HuH-7 (cell line): ENCODE measurements at places on chromosomes 1 and 21.

DNA sequence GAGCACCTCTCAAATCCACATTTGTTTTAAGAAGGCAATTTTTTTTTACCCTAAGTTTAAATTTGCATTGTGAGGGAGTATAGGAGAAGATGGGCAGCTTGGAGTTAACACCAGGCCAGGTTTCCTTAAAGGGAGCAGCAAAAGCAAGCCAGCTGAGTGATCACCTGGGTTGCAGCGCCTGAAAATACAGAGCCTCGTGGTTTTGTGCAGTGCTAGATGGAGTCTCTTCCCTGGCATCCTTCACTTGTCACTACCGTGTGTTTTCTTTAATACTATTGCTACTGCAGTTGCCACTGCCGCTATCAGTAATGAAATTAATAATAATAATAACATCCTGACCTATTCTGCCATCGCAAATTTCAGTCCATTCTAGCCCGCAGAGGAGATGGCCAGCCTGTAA, 35.2 kb upstream of the VAV3 start:
- no peak for DNase-seq

- DNase-seq = no peak
These were observed 310.0 kb downstream of the PBX1 start for GRCh38 chr1:164868990-164869389.

DNA sequence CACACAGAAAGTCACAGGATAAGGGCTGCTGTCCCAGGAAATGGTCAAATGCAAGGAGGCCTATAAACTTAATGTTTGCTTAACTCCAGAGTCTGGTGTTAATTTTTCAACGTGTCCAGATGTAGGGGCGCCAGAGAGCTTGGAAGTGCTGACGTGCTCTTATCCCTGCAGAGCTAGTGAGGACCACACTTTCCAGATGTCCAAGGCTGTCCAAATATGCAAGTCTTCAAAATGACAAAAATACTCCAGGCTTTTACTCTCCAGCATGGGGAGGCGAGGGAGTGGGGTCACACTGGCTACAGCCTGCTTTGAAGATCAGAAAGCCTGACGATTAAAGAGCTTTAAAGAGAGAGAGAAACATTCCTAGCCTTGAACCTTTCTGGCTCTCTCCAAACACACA, 57.6 kb downstream of the ABCA4 start:
- DNase-seq = peak; percentile 34

GRCh38 chr1:168468042-168468809, 75.6 kb downstream of the XCL2 start:
- DNase-seq = no peak

DNA sequence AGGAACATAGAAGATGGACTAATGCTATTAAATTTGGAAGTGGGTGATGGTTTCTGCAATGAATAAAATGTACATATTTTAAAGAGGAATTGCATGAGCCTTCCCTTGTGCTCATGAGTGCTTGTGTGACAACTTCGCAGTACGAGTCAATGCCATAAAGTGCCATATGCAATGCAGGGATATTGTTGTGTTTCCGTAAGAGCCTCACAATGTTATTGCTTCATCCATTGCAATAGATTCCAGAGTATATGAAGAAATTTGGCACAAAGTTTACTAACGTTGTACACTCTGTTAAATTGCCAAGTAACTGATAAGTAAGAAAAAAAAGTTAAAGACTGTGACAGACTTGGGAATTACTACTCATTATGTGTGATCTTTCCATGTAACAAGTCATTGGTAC, 22.3 kb downstream of the BTG3 start:
- DNase-seq = no peak

GRCh38 chr21:42745511-42746239, 92.3 kb downstream of the PDE9A start:
- DNase-seq = no peak

GRCh38 chr1:234600418-234601281, 9.3 kb downstream of the IRF2BP2 start:
- peak; percentile 61 for DNase-seq

DNA sequence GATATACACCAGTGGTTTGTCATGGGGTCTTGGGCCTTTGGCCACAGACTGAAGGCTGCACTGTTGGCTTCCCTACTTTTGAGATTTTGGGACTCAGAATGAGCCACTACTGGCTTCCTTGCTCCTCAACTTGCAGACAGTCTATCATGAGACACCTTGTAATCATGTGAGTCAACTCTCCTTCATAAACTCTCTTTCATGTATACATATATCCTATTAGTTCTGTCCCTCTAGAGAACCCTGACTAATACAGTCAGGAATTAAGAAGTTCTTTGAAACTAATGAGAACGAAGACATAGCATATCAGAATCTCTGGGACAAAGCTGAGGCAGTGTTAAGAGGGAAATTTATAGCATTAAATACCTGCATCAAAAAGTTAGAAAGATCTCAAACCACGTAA, 110.8 kb downstream of the SLC5A9 start:
- no peak for DNase-seq

DNA sequence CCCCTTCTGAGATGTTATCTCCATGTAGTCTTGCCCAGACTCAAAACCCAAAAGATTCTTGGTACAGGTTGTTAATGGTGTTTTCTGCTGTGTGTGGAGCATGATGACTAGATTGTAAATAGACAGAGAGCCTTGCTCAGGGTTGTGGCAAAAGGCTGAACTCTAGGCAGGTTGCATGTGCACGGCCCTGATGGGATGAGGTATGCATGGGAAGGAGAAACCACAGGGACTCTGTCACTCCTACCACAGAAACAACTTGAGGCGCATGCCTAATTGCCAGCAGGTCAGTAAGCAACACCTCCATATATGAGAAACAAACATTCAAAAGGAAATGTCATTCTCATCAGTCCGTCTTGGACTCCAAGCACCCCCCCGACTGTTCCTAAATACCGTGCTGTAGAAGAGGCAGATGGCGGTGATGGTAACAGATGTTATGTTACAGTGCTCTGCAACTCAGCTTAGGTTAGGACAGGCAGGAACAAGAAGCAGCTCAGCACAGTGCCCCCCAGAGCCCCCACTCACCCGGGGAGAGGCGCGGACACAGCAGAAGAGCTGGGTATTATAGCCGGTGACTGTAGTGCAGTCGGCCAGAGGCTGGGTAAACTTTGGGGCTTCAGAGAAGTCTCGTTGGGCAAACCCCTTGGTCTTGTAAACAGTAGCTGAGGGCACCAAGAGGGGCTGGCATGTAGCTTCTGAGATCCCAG, 10.9 kb downstream of the MYBPHL start:
- no peak for DNase-seq

DNA sequence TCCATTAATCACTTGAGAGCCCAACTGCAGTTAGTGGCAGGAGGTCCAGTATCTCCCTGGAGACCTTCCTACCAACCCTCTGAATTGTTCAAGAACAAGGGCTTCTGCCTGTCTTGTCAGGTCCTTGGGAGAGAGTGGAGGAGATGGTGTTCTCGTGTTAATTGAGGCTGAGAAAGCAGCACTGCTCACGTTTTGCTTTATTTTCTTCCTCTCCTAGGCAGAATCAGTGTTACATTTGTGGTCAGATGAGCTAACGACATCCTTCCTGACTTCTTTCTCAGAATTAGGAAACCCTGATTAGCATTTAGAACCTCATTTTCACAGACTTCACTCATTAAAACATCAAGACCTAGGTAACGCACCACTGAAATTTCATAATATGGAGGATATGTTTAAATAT, 26.4 kb upstream of the LRIG2 start:
- no peak for DNase-seq

GRCh38 chr21:36549470-36549869, 69.5 kb upstream of the CLDN14 start:
- DNase-seq = no peak

DNA sequence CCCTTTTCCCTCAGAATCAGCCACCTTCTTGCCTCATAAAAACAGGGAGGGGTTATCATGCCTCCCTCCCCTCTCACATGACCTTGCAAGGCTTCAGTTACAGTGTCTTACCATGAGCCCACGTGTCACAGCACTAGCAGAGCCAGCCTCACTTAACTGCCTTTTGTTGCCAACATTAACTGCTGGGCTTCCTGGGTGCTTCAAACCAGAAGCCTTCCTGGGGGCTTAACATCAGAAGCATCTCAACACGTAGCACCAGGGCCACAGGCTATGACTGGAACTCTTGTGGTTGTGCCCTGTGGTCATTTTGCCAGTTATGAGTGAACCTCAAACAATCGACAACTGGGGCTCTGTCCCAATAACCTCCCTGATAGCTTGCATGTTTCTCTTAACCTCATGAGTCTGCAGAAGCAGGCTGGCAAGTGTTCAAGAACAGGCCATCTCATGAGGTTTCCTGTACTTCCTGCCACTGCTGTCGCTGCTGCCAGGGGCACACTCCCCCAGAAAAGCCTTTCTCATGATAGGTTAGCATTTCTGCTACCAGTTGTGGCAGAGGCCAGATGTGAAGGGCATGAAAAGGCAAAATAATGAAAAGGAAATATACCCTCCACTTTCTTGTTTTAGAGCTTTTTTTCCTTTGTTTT, 132.2 kb downstream of the GLUL start:
- no peak for DNase-seq

- no peak for DNase-seq
These were observed 85.4 kb upstream of the WARS2 start for GRCh38 chr1:119225831-119226230.

DNA sequence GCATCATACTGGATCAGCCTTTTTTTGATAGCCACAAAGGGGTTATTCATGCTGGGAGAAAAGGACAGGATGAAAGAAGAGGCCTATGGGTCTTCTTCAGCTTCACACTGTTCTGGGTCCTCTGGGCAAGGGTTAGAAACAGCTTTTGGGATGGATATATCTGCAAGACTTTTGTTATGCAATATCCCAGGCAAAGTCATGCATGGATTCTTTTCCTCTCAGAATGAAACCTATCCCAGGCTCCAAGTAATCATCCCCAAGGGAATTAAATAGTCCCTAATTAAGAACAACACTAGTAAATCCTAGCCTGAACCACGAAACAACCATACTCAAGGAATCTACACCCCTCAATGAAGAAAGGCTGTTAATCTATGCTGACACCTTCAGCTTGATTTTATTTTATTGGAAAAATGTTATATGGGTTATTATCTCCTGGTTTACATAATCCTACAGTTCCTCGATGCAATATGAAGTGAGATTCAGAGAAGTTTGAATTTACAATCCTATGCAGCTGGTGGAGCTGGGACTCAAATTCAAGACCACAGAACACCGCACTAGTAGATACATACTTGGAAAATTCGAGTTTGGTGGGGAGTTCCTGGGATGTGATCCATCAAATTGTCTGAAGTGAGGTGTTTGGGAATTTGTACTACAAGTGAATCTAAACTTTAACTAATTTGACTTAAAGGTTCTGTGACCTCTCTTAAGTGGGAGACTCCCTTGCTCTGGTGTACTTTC, 338.6 kb downstream of the TBX15 start:
- no peak for DNase-seq

DNA sequence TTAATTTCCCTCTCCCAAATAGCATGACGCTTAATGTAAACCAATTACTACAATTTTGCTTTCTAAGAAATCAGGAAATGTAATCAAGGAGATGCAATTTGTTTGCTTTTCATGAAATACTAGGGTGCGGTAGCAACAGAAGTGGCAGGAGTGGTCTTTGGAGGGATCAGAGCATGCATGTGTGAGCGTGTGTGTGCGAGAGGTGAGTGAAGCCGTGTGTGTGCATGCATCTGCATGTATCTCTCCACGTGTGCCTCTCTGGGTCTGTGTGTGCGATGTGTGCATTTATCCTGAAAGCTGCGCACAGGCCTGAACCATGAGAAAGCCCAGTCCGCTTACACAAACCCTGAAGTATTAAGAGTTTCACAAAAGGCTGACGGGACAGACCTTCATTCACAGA, 249.8 kb upstream of the C1orf174 start:
- no peak for DNase-seq

GRCh38 chr21:36692114-36692834, 6.6 kb upstream of the SIM2 start:
- DNase-seq = no peak

DNA sequence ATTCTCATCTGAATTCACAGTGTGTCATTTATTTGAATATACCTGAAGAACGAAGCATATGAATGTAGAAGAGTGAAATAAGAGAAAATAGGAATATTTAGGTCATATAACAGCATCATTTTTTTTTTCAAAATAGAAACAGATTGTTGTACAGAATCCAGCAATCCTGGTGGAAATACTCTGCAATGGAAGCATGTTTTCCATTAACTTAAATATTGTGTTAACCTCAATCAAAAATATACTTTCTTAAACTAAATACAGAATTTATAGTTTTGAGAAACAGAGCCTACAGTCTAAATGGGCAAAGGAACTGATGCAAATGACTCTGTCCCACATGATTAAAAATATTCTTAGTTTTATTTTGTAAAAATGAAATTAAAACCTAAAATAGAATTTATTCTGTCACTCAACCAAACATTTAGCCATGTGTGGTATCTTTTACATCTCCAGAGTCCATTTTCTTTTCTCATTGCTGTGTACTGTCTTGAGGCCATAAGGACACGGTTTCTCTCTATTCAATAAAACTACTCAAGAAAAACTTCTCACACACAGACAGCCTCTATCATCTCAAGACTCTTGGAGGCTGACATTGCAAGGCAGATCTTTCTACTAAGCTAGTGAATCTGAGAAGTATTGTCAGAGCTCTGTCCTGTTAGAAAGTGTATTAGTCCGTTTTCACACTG, 322.6 kb downstream of the LTN1 start:
- DNase-seq = no peak

- peak; percentile 81 for DNase-seq
These were observed 11.5 kb upstream of the KCNAB2 start for GRCh38 chr1:6033986-6034749.

DNA sequence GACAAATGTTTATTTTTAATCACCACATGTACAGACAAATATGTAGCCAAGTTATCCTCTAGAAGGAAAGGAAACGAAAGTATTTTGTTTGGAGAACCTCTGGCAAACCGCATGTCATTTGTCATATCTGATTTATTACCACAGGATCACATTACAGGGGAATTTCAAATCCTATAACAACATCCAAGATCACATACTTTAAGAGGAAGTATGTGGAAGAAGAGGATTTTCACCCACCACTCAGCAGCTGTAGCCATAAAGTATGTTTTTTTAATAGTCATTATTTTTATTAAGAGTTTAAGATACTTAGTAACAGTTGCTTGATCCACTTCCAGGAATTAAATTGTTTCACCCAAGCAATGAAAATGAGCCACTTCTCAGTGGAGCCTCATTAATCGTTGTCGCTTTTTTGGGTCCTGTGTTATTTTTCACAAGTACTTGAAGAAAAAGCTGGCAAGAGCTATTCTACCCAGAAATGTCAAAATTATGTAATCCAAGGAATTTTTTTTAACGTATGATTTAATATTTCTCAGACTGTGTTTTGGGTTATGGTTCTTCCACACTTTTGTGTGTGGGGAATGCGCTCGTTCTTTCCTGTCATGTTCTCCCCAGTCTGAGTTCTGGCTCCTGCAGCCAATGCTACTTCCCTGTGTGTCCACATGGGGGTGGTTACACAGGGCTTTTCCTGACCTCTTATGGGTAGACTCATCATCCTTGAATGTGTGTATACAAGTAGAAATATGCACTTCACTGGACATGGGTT, 6.9 kb downstream of the SERTAD4 start:
- no peak for DNase-seq

- DNase-seq = no peak
These were observed 27.4 kb downstream of the ARHGEF16 start for GRCh38 chr1:3481836-3482375.
